H9 (cell line): ENCODE measurements at places on chromosomes 7 and 10.

GRCh38 chr7:93736668-93737369 lies 153.7 kb downstream of the TFPI2 start:
- peaks cover under 1% of the 10 kb centered on the region for H3K36me3 ChIP-seq
- no peaks in the 10 kb centered on the region for H3K27me3 ChIP-seq
- no peak for DNase-seq
- H3K27ac ChIP-seq: no peak overlapping the region

GRCh38 chr10:120477021-120477742 lies 20.2 kb downstream of the PLPP4 start:
- H3K4me3 ChIP-seq: no peak overlapping the region
- DNase-seq: peak; percentile 9
- H3K27ac ChIP-seq: no peak overlapping the region
- H3K36me3 ChIP-seq: peaks cover under 1% of the 10 kb centered on the region; the same call in 2 of the 3 replicates
- no peaks in the 10 kb centered on the region for H3K27me3 ChIP-seq

DNA sequence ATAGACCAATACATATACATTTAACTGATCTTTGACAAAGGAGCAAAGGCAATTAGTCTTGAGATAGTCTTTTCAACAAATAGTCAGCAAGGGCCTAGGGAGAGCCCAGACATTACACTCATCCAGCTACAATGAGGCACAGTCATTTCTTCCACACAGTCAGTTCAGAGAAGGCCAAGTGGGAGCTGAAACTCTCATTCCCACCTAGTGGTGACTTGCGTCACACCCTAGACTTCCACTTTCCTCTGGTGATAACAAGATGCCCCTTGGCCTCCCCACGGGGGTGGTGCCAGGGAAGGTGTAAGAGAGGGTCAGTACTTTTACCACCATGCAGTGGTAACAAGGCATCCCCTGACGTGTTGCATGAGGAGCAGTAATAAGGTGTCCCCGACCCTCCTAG lies 8.0 kb downstream of the FRMPD2 start:
- H3K27ac ChIP-seq: no peak overlapping the region
- H3K4me3 ChIP-seq: no peak overlapping the region
- no peaks in the 10 kb centered on the region; the same call in 1 of the 2 replicates for H3K4me1 ChIP-seq
- no peaks in the 10 kb centered on the region; the same call in 2 of the 3 replicates for H3K36me3 ChIP-seq
- no peaks in the 10 kb centered on the region for H3K27me3 ChIP-seq

DNA sequence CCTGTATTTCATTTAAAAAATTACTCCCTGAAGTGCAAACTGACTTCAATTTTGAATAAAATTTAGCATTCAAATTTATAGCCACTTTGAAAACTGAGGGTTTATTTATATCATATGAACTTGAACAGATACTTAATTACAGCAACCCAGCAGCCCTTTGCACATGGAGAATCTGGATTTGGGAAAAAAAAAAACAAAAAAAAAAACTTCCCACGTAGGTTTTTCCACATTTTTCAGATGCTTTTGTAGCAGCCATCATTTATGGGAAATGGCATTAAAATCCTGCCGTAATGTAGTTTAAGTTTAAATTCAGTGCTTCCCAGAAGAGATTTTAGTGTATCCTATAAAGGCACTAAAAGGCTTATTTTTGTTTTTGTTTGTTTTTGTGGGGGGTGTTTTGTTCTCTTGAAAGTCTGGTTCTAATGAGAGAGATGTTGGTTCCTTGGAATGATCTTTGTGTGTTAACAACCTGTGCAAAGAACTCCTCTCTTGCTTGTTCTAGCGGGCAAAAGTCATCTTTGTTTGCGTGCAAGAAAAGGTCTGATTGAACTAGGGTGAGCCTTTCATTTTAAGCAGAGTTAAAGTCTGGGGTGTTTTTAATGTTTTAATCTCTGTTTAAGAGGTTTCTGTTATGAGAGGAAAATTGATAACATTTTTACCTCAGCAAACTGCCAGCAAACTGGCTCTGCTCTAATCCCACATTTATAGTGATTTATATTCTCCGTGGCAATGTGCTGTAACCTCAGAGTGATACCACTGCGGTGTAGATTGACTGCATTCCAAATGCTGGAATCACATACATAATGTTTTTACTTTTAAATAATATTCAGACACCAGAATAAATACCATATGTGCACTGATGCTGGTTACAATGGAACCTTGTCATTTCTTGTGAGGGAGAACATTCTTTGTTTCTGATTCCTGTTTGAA lies 105.5 kb downstream of the WNT2 start:
- no peaks in the 10 kb centered on the region for H3K4me1 ChIP-seq
- H3K27me3 ChIP-seq: no peaks in the 10 kb centered on the region
- no peak overlapping the region for H3K27ac ChIP-seq
- H3K36me3 ChIP-seq: no peaks in the 10 kb centered on the region
- no peak for DNase-seq
- no peak overlapping the region for H3K4me3 ChIP-seq
